ENCODE measurements at places on chromosomes 5 and 9. TPM values are rescaled to one million over a fixed set of nuclear protein-coding genes. Genes with fewer than 3 reads are reported as not detected.

Gene HSPB3
- total RNA-seq: 115 TPM

Gene HTR4
- 0.42 TPM for total RNA-seq

Gene IGIP
- total RNA-seq: 26.4 TPM

DNA sequence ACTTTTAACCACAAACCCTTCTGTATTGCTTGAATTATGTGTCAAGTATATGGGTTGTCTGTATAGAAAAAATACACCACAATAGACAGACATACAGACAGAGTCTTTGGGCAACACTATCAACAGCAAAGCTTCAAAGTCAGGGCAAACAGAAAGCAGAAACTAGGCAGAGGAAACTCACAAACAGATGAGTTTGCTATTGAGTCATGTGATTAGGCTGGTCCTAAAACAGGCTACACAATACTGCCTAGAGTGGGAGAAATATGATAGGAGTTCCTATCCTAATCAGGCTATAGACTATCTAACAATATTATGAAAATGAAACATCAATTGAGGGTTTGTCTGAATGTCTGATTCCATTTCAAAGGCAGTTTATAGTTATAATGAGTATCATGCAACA, 156.4 kb downstream of the EDIL3 start:
- DNase-seq: no peak

- DNase-seq: no peak
These were observed 149.0 kb upstream of the FTMT start for GRCh38 chr5:121702682-121703081.

DNA sequence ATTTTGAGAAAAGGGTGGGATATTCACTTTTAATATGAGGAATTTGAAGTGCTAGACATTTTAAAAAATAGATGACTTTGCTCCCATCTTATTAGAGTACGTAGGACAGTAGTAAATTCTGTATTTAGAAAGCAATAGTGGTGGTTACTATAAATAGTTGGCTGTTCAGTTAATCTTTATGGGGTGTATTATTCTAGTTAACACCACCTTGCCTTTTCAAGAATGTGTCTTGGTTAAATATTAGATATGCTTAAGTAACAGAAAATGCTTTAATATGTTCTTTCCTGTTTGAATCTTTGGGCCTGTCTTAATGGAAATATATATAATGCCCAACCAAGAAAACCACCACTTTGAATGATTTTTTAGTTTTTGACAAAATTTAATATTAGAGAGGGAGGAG, 608.7 kb upstream of the FAM174A start:
- DNase-seq: no peak

Gene FRMPD1
- not detected for total RNA-seq

Gene ECM2
- 8.1 TPM for total RNA-seq

- DNase-seq: no peak
These were observed 656 bp downstream of the CEP78 start for GRCh38 chr9:78236551-78236910.

- DNase-seq: no peak
These were observed 4.8 kb downstream of the SUB1 start for GRCh38 chr5:32589942-32590869.

DNA sequence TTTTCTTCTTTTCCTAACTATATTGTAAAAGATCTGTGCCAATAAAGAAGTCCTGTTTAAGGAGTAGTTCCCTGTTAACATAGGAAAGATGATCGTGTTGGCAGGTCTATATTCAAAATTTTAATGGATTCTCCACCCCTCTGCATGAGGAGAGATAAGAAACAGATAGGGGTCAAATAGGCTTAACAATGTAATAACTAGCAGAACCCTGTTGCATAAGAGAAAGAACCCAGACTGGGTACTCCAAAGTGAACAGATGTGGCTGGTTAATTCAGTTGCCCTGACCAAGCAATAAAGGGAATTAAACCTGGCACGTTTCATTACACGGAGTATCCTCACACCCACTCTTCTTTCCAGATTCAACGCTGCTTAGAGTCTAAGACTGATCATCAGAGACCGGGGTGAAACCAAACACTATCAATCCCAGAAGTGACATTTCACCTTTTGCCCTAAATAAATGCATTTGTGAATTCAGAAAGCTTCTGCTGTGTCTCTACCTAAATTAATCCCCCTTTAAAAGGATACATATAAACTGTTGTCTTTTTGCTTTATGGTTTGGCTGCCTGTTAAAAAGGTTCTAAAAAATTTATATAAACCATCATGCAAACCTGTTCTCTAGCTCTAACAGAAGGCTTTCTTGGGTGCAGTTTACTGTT, 1276.9 kb upstream of the WWC1 start:
- no peak for DNase-seq

Gene SHISAL2B
- not detected for total RNA-seq

Gene C5orf34
- total RNA-seq: 1.3 TPM

Gene PCDHGA9
- 4.1 TPM for total RNA-seq
